ENCODE measurements at places on chromosomes 4 and X.

DNA sequence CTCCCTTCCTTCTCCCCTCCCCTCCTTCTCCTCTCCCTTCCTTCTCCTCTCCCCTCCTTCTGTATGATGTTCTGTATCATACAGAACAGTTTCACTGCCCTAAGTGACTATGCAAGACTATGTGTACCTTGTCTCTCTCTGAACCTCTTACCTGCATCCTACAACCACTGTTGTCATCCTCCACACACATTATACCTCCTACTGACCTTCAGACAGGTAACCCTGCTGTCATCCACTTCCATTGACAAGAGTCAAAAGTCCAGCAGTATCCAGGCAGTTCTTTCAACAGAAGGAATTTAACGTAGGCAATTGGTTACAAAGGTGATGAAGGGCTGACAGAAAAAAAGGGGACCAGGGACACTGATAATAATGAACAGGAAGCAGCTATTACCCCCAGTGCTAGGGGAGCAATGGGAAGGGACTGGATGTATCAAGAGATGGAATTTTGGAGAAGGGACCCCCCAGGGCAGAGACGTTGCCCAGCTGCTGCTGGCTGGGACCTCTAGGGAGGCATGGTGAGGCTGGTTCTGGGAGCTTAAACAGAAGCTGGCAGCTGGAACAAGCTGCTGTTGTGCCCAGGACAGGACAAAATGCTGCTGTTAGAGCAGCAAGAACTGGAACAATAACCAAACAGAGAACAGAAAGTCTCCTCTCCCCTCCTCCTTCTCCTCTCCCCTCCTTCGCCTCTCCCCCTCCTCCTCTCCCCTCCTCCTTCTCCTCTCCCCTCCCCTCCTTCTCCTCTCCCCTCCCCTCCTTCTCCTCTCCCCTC lies 84.7 kb downstream of the DCTD start:
- DNase-seq: no peak

DNA sequence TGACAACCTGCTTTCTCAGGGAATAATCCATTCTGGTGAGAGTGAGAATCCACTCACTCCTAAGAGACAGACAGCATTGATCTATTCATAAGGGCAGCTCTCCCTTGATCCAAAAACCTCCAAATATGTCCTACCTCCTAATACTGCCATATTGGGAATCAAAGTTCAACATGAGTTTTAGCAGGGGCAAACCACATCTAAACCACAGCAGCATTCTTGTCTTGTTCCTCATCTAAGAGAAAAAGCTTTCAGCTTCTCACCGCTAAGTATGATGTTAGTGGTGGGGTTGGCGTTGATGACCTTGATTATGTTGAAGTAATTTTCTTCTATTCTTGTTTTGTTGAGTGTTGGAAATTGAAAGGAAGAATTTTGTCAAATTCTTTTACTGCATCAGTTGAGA lies 69.6 kb downstream of the SERTM2 start:
- DNase-seq: no peak

DNA sequence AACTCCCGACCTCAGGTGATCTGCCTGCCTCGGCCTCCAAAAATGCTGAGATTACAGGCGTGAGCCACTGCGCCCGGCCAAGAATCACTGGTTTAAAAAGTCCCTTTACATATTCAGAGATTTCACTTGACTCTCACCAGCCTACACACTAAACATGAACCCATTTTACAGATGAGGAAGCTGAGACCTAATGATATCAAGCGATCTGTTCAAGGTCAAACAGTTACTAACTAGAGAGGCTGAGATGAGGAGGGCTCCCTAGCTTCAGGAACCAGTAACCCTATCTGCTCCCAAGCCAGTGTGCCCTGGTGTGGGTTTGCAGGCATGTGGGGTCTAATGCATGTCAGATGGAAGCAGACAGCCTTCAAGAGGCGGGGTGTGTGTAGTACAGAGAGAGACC lies 59.6 kb upstream of the AFAP1 start:
- DNase-seq: no peak

DNA sequence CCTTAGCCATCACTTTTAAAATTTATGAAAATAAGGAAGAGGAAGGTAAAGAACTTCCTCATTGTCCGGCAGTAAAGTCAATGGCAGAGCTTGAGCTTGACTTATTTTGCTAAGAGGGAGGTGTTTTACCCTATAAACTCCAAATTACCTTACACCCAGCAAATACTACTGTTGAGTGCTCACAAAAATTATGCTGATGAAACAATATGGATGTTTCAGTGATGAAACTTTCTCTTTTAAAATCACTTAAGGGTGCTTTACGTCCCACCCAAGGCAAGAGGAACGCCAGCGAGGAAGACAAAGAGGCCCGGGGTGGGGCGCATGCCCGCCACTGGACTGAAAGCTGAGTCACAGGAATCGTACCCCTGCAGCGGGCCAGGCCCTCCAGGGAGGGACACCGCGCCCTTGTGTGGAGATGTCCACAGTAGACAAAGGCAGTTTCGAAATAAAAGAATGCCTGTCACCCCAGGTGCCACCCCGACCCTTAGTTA lies 560 bp upstream of the TMSB4X start:
- peak; percentile 67 for DNase-seq

GRCh38 chrX:14738643-14739042 lies 134.2 kb downstream of the FANCB start:
- DNase-seq: no peak

- no peak for DNase-seq
Observed at GRCh38 chr4:101785486-101785885, 5.0 kb upstream of the BANK1 start.

GRCh38 chr4:70855464-70855863 lies 15.8 kb upstream of the GRSF1 start:
- DNase-seq: no peak

DNA sequence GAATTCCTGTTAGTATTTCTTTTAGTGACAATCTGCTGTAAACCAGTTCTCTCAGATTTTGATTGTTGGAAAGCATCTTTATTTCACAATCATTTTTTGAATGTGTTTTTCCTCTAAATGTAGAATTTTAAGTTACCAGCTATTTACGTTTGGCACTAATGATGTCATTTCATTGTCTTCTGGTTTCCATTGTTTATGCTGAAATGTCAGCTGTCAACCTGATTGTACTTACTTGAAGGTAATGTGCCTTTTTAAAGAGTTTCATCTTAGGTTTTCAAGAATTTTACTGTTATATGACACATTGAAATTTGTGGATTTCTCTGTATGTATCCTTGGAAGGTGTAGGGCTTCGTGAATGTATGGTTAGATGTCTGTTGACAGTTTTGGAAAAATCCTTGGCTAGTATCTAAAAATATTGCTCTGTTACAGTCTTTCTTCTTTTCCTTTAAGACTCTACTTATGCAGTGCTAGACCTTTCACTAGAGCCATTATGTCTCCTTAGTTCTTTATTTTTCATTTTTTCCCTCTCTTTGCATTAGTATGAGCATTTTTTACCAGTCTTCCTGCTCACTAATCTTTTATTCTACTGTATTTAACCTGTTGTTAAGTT lies 30.4 kb downstream of the SMAD1 start:
- DNase-seq: no peak

DNA sequence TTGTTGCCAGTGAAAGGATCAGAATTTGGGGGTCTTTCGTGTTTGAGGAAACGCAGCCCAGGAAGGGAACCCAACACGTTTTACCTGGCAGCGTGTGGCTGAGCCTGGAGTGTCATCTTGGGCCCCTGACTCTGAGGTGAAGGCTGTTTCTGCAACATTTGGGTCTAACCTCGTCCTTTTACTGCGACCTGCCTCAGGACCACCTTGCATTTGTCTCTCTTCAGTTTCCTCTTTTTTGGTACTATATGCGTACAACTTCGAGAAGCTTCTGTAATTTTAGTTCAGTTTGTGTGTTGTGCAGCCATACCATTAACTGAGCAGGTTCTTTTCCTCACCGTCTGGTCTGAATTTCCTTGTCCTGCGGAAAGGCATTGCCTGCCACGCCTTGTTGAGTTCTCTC lies 61.5 kb downstream of the TMEM131L start:
- no peak for DNase-seq
